Activated CD4-positive, alpha-beta T cell treated with anti-CD3 and anti-CD28 coated beads, Interleukin-2, amount 10 ng/mL, durations not matched to agents 24 days and 14 days (primary cell): ENCODE measurements at places on chromosomes 7 and 10. TPM values are rescaled to one million over a fixed set of nuclear protein-coding genes. Genes with fewer than 3 reads are reported as not detected.

DNA sequence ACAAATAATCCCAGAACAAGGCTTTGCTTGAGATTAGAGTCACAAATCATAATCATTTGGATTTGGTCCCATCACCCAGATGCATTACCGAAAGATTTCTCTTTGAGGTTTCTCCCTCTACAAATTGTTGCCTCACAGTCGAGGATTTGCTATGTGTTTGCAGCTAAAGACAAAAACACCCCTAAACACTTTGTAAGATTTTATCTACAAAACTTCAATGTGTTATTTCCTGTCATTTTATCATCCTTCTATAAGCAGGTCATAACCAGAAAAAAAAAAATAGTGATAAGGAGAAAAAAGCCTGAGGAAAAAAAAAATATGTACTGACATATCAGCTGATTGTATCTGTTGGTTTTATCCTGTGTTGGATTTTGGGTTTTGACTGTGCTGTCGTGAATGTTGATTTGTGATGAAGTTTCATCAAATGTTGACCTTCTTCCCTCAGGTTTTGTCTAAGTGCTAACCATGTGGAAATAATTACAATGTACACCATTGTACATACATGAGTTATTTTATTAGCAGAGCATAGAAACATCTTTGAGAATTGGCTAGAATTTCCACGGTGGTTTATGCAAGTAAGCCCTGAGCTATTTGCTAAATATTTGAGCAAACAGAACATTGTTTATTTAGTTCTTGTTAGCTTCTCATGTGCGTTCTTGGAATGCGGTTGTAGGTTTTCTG, 274.4 kb downstream of the NEBL start:
- H3K27me3 ChIP-seq = no peaks in the 10 kb centered on the region
- H3K4me1 ChIP-seq = no peaks in the 10 kb centered on the region
- H3K4me3 ChIP-seq = no peak overlapping the region
- H3K27ac ChIP-seq = no peak overlapping the region

DNA sequence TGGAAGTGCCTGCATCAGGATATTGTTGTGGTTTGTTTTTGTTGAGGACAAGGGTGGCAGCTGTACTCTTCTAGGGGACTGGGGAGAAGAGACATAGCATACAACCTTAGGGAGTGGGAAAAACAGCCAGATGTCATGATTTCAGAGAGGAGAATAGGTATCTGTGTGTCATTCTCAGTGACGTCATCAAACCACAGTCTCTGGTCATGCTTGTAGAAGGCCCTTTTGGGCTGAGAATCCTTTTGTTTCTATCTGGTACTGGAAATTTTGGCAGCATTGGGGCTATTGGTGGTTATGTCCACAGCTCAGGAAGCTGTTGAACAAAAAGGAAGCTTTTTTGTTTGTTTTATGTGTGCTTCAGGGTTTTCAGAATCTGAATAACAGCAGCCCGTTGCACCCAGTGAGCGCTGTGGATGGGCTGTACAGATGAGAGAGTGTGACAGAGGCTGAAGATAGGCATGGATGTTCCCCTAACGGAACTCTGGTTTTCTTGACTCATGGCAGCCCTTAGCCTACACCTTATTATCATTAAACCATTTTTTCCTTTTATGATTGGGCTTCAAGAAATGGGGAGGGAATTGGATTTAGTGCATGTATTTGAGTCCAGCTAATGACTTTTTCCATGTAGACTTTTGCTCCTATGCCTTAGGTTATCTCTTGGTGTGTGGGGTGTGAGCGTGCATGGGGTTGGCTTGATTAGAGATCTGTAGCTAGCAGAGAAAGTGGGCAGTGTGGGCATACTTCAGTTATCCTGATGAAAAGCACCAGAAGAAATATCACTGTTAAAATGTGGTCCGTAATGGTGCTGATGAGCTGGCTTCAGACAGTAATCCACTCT, 65.7 kb downstream of the SND1 start:
- H3K36me3 ChIP-seq = peaks cover 76% of the 10 kb centered on the region
- no peaks in the 10 kb centered on the region for H3K27me3 ChIP-seq
- no peak for DNase-seq
- H3K27ac ChIP-seq = peak overlapping the region; percentile 55
- no peak overlapping the region for H3K4me3 ChIP-seq

DNA sequence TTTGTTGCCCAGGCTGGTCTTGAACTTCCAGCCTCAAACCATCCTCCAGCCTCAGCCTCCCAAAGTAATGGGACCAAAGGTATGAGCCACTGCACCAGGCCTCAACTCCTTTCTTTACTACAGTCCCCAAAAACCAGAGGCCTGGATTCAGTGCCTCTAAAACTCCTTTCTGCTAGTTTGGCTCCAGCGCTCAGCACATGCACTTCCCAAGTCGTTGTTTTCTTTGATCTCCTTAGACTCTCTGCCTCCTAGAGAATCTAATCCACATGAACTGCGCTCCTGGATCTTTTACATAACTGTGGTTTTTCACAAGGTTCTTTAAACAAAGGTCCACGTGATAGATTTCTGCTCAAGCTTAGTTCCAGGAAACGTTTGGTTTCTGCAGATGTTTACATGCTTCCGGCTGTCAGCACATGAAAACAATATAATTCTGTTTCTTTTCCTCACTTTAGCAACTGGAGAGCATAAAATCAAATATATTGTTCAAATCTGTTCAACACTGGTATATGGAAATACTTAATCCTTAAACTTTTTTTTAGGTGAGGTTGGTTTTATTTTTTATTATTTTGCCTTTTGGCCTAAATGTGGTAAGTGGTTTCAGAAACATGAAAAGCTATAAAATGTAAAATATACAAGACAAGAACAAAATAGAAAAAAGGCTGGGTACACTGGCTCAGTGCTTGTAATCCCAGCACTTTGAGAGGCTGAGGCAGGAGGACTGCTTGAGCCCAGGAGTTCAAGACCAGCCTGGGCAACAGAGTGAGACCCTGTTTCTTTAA, 270.5 kb upstream of the MKLN1 start:
- peak overlapping the region; percentile 86 for H3K27ac ChIP-seq
- peak overlapping the region; percentile 74 for H3K4me3 ChIP-seq
- no peaks in the 10 kb centered on the region for H3K27me3 ChIP-seq
- H3K36me3 ChIP-seq = peaks cover 30% of the 10 kb centered on the region

DNA sequence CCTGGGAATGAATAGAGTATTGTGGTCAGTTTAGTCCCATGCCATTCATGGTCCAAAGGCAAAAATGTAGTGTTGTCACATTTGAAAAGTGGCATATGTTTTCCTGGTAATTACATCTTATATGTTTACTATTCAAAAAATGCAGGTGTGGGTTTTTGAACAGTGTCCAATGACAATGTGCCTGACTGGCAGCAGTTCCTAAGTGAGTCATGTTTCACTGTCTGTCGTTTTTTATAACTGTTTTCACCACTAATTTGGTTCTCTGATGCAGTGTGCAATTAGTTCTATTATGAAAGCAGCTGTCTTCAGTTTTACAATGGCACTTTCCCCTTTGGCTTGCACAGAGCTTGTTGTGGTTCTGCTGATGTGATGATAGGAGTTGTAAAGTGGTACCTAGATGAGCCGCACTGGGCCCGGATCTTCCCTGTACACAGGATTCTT, 162.3 kb downstream of the SEM1 start:
- H3K4me3 ChIP-seq = no peak overlapping the region
- no peaks in the 10 kb centered on the region for H3K4me1 ChIP-seq
- DNase-seq = no peak

DNA sequence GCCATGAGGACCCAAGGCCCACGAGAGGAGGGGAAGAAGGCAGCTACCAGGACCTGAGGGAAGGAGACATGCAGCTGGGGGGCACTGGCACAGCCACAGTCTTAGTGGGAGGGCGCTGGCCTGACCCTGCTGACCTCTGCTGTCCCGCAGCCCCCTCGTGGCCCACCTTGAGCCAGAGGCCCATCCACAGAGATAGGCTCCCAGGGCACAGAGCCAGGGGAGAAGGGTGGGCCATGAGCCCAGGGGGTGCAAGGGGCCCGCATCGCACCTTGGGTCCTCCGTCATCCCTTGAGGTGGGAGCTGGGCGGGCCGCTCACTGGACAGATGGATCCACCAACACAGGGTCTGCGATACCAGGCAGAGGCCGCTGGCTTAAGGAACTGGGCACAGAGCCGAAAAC, 387.7 kb upstream of the PFKP start:
- no peak overlapping the region for H3K4me3 ChIP-seq
- no peaks in the 10 kb centered on the region for H3K27me3 ChIP-seq
- H3K27ac ChIP-seq = no peak overlapping the region
- H3K4me1 ChIP-seq = no peaks in the 10 kb centered on the region
- no peaks in the 10 kb centered on the region for H3K36me3 ChIP-seq

- no peaks in the 10 kb centered on the region for H3K36me3 ChIP-seq
- DNase-seq = no peak
- no peak overlapping the region for H3K4me3 ChIP-seq
- H3K27ac ChIP-seq = no peak overlapping the region
- no peaks in the 10 kb centered on the region for H3K4me1 ChIP-seq
These were observed 150.0 kb downstream of the PRKAG2 start for GRCh38 chr7:151726652-151727578.

GRCh38 chr10:18659819-18660535, 746 bp downstream of the ARL5B start:
- peaks cover 40% of the 10 kb centered on the region for H3K4me1 ChIP-seq
- peak overlapping the region; percentile 97 for H3K27ac ChIP-seq
- no peaks in the 10 kb centered on the region for H3K27me3 ChIP-seq
- peaks cover 19% of the 10 kb centered on the region for H3K36me3 ChIP-seq

GRCh38 chr10:111246814-111247452, 170.1 kb downstream of the ADRA2A start:
- H3K27me3 ChIP-seq = peaks cover 5% of the 10 kb centered on the region
- H3K4me3 ChIP-seq = no peak overlapping the region

GRCh38 chr10:127832501-127832900, 60.2 kb downstream of the CLRN3 start:
- no peaks in the 10 kb centered on the region for H3K36me3 ChIP-seq
- no peak overlapping the region for H3K27ac ChIP-seq
- no peak for DNase-seq
- H3K4me1 ChIP-seq = no peaks in the 10 kb centered on the region
- H3K27me3 ChIP-seq = no peaks in the 10 kb centered on the region

DNA sequence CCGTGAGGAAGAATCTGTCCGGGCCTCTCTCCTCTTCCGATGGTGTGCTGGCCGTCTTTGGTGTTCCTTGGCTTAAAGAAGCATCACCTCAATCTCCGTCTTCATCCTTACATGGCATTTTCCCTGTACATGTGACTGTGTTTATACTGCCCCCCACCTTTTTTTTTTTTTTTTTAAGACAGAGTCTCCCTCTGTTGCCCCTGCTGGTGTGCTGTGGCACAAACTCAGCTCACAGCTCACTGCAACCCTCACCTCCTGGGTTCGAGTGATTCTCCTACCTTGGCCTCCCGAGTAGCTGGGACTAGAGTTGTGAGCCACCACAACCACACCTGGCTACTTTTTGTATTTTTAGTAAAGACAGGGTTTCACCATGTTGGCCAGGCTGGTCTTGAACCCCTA, 121.9 kb upstream of the C7orf33 start:
- H3K4me1 ChIP-seq = no peaks in the 10 kb centered on the region
- no peak overlapping the region for H3K27ac ChIP-seq
- no peaks in the 10 kb centered on the region for H3K36me3 ChIP-seq
- no peak for DNase-seq
- H3K27me3 ChIP-seq = peaks cover 5% of the 10 kb centered on the region
- no peak overlapping the region for H3K4me3 ChIP-seq

DNA sequence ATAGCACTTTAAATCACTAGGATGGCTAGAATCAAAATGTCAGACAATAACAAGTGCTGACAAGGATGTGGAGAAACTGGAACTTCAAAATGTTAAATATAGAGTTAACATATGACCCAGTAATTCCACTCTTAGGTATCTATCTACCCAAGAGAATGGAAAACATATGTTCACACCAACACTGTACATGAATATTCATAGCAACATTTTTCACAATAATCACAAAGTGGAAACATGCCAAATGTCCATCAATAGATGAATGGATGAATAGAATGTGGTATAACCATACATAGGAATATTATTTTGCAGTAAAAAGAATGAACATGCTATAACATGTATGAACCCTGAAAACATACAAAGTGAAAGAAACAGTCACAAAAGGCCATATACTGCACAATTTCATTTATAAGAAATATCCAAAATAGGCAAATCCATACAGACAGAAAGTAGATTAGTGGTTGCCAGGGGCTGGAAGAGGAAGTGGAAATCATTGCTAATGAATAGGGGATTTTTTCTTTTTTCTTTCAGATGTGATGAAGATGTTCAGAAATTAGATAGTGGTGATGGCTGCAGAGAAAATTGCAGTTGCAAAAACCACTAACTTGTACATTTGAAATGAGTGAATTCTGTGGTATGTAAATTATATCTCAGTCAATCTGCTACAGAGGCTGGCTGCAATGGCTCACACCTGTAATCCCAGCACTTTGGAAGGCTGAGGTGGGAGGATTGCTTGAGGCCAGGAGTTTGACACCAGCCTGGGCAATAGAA, 93.0 kb downstream of the CPVL start:
- H3K36me3 ChIP-seq = no peaks in the 10 kb centered on the region
- peak overlapping the region; percentile 1 for H3K27ac ChIP-seq
- no peaks in the 10 kb centered on the region for H3K4me1 ChIP-seq
- no peak overlapping the region for H3K4me3 ChIP-seq
- no peaks in the 10 kb centered on the region for H3K27me3 ChIP-seq
- DNase-seq = no peak

GRCh38 chr10:22444219-22444788, 99.0 kb downstream of the SPAG6 start:
- H3K27ac ChIP-seq = no peak overlapping the region
- H3K36me3 ChIP-seq = peaks cover under 1% of the 10 kb centered on the region
- no peak for DNase-seq
- H3K4me3 ChIP-seq = no peak overlapping the region
- peaks cover 6% of the 10 kb centered on the region for H3K4me1 ChIP-seq

- peaks cover 13% of the 10 kb centered on the region for H3K36me3 ChIP-seq
- H3K4me3 ChIP-seq = peak overlapping the region; percentile 72
- peaks cover 16% of the 10 kb centered on the region for H3K4me1 ChIP-seq
- peak overlapping the region; percentile 69 for H3K27ac ChIP-seq
- no peaks in the 10 kb centered on the region for H3K27me3 ChIP-seq
- DNase-seq = no peak
These were observed 709 bp upstream of the NIPSNAP2 start for GRCh38 chr7:55963584-55964168.

- H3K27me3 ChIP-seq = no peaks in the 10 kb centered on the region
- no peaks in the 10 kb centered on the region for H3K36me3 ChIP-seq
- peak overlapping the region; percentile 86 for H3K27ac ChIP-seq
- H3K4me3 ChIP-seq = peak overlapping the region; percentile 80
- DNase-seq = peak; percentile 89
- H3K4me1 ChIP-seq = peaks cover 7% of the 10 kb centered on the region
These were observed 94.1 kb downstream of the PRKAG2 start for GRCh38 chr7:151782598-151783448.

- H3K4me1 ChIP-seq = peaks cover 3% of the 10 kb centered on the region
- DNase-seq = no peak
- no peak overlapping the region for H3K4me3 ChIP-seq
- H3K27ac ChIP-seq = no peak overlapping the region
- H3K36me3 ChIP-seq = peaks cover 4% of the 10 kb centered on the region
These were observed 119.2 kb downstream of the NEURL1 start for GRCh38 chr10:103612462-103613365.

The ZKSCAN5 gene
- 7.2 TPM in 2 replicates for total RNA-seq

The TMEM229A gene
- not detected in 2 replicates for total RNA-seq

The BTBD16 gene
- not detected in 2 replicates for total RNA-seq

The FAM25C gene
- total RNA-seq = not detected in 2 replicates

The GPR26 gene
- total RNA-seq = not detected in 2 replicates
